ENCODE measurements at places on chromosomes 11 and 22.

DNA sequence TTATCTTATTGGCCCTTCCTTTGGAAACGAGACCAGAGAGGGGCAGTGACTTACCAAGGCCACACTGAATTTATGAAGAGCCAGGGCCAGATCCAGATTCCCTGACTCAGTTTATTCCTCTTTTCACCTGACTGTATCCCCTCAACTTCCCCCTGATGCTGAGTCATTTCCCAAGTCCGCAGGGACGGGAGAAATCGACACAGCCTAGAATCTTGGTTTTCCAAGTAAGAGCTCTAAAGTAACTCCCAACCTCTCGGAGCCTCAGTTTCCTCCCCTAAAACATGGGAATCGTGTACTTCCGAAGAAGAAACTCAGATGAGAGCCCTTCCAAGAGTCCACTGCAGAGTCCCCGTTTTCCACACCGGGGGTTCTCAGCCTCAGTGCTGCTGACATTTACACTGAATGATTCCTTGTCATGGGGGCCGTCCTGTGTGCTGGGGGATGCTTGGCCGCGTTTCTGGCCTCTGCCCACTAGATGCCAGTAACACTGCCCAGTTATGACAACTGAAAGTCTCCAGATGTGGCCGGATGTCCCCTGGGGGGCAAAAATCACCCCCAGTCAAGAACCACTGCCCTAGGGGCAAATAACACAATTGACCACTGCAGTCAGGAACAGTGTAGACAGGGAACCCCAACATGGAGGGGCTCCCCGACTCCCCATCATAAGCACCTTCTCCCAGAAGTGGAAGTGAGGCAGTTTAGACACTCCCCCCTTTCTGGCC lies 11.2 kb downstream of the MPST start:
- DNase-seq: no peak

GRCh38 chr11:70596091-70596490 lies 197.8 kb downstream of the CTTN start:
- DNase-seq: no peak

DNA sequence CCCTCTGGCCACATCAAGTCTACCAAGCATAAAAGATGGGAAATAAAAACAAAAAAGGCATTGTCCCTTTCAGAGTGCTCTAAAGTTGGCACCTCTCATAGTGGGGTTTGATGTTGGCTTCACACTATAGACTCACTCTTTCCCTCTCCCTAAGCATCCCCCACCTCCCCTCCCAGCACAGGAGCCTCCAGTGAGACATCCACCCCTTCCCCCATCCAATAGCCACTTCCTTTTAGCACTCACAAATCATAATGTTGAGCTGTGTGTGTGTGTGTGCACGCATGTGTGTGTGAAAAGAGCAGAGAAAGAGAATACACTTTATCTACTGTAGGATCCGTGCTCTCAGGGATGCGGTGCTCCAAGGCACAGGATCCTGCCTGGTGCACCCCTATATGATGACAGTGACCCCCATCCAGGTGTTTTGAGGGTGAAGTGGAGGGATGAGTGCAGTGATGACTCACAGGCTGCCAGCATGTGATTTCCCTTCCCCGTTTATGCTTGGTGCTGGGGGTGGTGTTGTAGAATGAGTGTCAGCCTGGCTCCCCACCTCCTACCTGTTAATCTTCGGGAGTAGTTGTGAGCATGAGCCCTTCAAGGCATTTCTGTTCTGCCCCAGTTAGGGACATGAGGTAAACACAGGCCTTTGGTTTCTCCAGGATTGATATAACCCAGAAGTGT lies 235.2 kb upstream of the B3GAT1 start:
- peak; percentile 0 for DNase-seq

DNA sequence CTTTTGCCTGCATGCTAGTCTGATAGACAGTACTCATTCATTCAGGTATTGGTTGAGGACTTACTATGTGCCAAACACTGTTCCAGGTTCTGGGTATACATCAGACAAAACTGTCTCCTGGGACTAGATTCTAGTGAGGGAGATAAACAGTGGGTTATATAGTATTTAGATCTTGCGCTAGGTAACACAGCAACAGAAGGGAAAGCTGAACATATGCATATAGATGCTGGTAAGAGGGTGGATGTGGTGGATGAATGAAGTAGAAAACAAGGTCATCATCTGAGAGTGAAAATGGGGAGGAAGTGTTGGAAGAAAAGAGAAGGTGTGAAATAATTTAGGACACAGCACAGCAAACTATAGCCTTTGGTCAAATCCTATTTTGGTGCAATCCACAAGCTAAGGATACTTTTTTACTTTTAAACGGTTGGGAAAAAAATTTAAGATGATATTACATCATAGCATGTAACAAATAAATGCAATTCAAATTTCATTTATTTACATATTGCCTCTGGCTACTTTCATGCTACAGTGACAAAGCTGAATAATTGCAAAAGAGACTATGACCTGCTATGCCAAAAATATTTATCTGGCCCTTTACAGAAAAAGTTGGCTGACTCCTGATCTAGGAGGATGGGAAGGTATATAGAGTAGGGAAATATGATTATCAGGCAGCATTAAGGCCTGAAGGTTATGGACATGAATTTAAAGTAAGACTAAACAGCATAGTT lies 7.1 kb upstream of the TMEM9B start:
- no peak for DNase-seq

GRCh38 chr22:40258501-40258915 lies 80.8 kb downstream of the TNRC6B start:
- DNase-seq: peak; percentile 96

DNA sequence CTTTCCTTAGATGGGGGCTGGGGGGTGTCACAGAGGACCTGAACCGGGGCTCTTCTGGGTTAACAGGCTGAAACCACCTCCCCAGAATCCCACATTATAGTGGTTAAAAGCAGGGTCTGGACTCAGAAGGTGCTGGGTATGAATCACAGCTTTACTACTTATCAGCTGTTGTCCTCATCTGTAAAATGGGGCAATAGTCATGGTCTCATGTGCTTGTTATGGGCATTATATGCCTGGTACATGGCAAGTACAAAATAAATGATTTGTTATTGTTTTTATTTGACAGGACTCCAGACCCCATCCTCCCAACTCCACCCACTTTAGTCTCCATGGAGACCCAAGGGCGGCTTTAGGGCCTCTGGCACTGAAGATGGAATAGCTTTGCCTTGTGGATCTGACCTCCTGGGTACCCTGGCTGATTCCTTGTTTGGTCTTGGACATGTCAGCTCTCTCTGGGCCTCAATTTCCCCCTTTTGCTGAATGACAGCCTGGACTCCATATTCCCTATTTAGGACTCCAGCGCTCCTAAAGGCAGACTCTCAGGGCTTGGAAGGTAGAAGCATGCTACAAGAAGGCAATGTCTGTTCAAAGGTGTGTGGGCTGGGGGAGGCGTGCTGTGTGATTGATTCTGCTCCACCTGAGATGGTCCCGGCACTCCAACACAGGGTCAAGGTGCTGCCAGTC lies 812 bp upstream of the SMTN start:
- DNase-seq: no peak

GRCh38 chr11:129546266-129546665 lies 170.6 kb downstream of the BARX2 start:
- DNase-seq: peak; percentile 48

- no peak for DNase-seq
Measured at GRCh38 chr11:1812801-1813200, 22.0 kb upstream of the SYT8 start.

GRCh38 chr22:22838148-22838786 lies 49.3 kb upstream of the IGLL5 start:
- DNase-seq: no peak

DNA sequence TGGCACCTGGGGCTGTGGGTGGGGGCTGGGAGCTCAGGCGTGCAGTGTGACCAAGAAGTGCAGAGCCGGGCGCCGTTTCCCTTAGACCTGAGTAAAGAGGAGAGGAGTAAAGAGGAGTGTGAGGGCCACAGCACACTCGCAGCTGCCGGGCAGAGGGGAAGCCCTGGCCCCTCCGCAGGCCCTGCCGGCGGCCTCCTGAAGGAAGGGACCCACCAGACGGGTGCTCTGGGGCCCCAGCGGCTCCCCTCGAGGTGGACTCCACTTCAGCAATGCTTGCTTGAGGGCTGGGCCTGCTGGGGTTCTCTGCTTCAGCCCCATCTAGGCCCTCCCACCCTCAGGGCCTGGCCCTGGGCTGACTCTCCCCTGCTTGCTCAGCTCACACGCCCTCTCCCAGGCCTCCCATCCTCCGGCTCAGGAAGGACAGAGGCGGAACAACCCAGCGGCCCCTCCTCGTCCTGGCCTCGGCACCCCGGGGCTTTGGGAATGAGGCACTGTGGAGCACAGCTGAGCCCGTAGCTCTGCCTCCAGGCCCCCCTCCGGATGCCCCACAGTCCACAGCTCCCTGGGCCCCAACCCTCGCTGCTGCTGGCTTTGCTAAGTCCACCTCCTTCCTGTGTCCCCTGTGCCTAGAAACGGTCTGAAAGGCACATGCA lies 1198.7 kb downstream of the BRD1 start:
- no peak for DNase-seq

DNA sequence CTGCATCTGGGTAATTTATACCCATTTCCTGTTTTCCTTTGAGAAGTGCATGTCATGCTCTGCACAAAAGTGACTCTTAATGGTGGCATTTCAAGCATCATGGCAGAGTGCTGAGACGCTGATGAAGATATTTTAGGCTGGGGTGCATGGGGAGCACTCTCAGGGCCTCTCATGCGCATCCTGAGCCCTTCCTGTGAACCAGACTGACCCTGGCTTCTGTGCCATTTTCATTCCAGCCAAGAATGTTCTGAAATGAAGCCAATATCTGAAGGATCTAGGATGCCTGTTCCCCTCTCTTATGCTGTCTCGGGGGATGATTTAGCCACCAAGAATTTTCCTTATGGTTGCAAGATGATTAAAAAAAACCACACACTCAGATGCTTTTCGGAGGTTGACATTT lies 61.5 kb downstream of the MIAT start:
- peak; percentile 55 for DNase-seq

GRCh38 chr11:117457031-117457785 lies 129.6 kb downstream of the CEP164 start:
- no peak for DNase-seq

GRCh38 chr11:59659981-59660380 lies 8.9 kb downstream of the PATL1 start:
- DNase-seq: no peak

GRCh38 chr11:117072517-117073461 lies 25.4 kb downstream of the SIK3 start:
- peak; percentile 85 for DNase-seq

DNA sequence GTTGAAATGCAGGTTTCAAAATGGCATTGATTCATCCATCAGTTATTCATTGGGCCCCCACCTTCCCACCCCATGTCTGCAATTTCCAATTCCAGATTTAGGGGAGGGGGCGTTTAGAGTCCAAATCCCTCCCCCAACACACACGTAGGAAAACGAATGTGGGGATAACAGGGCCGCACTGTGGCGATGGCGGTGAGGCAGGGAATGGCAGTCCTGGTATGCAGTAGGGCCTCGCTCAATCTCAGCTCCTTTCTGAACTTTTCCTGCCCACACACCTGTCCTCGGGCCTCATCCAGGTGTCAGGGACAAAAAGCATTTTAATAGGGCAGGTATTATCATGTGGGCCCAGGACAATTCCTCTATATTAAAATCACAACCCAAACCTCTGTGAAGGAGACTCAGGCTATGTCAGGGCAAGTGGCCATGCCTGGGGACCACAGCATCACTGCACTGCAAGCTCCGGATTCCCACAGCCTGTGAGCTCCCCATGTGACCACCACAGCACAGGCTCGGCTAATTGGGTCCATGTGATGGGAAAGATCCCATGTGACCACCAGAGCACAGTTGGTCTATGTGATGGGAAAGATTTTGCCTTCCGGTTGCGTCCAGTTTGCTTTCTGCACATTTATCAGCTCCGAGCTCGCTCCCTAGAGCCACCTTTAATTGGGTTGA lies 44.5 kb downstream of the RTL6 start:
- no peak for DNase-seq

DNA sequence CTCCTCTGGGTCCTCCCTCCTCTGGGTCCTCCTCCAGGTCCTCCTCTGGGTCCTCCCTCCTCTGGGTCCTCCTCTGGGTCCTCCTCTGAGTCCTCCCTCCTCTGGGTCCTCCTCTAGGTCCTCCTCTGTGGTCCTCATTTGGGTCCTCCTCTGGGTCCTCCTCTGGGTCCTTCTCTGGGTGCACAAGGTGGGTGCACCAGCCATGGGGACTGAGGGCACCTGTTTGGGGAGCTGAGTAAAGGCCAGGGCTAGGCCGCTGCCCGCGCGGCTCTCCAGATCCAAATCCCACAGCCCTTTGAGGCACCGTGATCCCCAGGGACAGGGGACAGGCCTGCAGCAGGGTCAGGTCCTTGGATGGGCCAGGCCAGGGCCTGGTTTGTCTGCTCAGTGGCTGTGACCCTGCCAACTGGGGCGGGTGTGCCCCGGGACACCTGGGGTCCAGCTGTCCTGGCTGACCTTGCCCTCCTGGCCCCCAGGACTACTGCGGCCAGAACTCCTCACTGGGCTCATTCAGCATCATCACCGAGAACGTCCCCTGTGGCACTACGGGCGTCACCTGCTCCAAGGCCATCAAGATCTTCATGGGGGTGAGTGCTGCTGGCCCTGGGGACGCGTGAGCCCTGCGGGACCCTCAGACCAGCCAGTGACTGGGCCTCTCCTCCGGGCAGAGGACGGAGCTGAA lies 12.7 kb downstream of the MUC2 start:
- no peak for DNase-seq

- peak; percentile 86 for DNase-seq
Measured at GRCh38 chr11:10506008-10506370, 35.0 kb downstream of the RNF141 start.

DNA sequence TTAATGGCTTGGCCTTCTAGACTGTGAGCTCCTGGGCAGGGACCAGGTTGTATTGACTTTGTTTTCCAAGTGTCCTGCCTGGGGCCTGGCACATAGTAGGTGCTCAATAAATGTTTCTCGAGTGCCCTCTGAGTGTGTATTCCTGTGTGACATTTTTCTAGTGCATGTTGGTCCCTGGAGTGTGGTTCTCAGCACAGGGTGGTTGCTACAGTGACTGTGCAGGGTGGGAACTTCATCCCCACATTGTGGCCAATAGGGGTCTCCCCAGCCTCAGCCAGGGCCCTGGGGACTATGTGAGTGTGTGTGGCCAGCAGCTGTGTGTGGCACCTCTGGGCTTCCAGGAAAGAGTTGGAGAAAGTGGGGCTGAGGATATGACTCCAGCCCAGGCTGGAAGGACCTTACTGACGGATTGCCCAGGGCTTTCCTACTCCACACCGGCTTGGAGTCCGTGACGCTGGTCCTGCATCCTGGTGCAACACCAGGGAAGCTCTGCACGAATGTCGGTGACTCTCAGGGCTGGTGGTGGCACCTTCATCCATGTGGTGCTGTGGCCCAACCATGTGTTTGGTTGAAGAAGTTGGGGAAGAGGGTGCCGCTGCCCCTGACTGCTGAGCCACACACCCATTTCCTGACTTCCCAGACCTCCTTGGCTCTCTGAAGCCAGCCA lies 9.0 kb upstream of the MARK2 start:
- DNase-seq: no peak

DNA sequence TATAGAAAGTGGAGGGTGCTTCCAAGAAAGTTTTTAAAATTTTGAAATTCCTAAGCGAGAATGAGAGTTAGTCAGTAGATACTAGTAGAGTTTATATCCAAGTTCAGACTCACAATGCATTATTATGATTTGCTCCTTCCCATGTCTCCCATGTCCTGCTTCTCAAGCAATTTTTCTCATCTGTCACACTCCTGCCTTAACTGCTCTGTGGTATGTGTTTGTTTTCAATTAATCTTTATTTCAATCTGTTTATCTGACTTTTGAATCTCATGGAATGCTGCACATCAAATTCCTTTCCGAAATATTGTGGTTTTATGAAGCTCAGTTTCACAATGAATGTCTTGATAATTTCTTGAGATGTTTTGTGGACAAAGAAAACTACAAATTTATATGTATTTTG lies 18.1 kb downstream of the THY1 start:
- no peak for DNase-seq
